Activated CD4-positive, alpha-beta T cell treated with anti-CD3 and anti-CD28 coated beads, Interleukin-2, amount 50 U/mL, for 48 hours (primary cell): ENCODE measurements at places on chromosomes 7 and 10.

DNA sequence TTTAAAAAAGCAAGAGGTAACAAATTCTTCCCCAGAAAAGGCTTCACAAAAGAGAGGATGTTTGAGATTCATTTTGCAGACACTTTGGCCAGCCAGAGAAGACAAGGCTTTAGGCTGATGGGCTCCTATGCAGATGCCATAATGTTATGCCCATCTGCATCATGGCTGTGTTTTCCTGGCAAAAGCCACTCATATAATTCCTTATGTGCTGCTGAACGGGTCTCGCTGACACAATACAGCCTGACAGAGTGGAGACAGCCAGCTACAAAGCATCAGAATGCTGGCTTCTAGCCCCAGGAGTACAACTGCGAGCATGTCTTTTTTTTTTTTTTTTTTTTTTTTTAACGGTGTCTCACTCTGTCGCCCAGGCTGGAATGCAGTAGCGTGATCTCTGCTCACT is 1157.4 kb upstream of the AUTS2 start:
- no peak for DNase-seq

GRCh38 chr10:110138197-110138812 is 69.1 kb upstream of the MXI1 start:
- no peak for DNase-seq

DNA sequence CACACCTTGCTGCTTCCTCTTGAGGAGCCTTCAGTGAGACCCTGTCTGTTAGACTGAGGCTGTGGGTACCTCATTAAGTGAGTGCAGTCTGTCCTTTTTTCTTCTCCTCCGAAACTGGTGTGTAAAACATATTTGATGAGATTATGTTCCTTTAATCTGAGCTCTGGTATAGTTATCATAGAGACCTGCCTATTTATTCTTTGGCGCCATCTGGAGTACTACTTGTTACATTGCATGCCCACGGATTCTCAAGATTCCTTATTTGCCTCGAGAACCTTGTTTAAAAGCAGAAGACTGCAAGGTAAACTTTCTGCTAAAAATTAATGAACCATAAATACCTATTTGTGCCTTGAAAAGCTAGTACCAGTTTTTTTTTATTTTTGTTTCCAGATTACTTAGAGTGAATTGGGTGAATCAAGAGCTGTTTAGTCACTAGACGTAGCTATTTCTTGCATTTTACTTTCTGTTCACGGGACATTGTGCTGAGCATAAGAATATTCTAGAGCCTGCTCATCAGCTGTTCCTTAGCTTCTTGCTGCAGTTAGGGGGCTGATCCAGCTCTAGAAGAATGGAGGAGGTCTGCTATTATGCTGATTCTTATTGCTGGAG is 16.9 kb upstream of the STMP1 start:
- no peak for DNase-seq

DNA sequence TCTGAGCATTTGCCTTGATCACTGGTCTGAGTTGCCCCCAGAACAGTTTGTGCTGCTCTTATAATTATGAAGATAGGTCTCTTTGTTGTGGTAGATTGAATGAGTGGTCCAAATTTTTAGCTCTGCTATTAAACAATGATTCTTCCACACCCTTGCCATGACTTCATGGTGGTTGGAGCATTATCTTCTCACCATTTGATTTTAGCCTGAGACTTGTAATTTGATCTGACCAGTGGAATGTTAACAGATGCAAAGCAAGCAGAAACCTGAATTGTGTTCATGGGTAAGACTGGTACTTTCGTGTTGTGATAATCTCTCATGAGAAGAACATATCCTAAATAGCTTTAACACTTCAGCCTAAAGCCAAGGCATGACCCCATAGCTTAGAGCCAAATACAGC is 139.1 kb downstream of the TFPI2 start:
- DNase-seq, result no peak

DNA sequence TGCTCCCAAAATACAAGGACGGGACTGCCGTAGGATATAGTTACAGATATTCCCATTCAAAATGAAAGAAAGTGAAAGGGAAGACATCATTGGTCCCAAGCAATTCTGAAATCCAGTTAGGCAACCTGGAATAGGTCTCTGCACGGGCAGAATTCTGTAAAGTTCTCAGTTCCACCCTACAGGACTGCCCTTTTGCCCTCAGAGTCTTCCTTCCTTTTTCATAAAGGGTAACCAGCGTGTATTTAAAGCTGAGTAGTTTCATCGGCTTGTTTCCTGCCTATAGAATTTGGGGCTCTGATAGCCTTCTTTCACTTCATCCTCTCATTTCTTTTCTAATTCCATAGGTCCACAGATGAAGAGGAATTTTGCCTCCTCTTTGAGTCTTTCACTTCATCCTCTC is 20.0 kb downstream of the COPG2 start:
- DNase-seq, result no peak

DNA sequence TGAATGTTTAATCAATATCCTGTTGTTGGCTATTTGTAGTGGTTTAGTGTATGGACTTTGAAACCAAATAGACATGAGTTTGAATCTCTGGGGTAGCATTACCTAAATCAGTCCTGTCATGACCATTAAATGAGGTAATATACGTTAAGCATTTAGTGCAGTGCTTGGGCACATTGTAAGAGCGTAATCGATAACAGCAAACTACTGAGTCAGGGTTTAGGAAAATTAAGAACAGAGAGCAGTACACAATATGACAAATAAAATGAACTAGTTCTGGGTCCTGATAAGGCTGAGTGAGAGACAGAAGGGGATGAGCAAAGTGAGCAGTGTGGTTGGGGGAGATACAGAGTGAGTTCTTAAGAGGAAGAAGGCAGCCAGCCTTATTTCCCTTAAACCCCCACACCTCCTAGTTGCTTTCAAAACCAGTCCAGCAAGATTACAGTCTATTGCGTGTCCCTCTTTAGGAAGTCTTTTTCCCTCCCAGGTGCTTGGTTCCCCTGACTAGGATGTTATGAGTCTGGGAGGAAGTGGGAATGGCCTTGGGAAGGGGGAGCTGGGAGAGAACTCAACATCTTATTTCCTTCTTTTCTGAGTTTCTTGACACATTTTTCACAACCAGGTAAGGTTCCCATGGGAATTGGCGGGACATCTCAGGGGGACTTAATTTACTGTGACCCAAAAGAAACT is 171.0 kb downstream of the SND1 start:
- no peak for DNase-seq
